ENCODE measurements at places on chromosomes 3 and 15.

GRCh38 chr3:118527514-118528044 is 507.1 kb downstream of the IGSF11 start:
- DNase-seq, result no peak

- no peak for DNase-seq
Measured at GRCh38 chr3:105580296-105580965, 213.7 kb downstream of the ALCAM start.

DNA sequence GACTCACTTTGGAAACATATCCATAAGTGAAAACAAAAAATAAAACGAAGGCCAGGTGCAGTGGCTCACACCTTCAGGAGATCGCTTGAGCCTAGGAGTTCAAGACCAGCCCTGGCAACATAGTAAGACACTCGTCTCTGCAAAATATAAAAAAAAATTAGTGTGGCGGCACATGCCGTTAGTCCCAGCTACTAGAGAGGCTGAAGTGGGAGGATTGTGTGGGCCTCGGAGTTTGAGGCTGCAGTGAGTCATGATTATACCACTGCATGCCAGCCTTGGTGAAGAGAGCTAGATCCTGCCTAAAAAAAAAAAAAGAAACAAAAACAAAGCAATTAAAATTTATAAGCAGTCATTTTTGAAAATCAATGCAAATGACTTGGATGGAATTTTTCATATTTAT is 54.7 kb upstream of the NANOGP8 start:
- no peak for DNase-seq

DNA sequence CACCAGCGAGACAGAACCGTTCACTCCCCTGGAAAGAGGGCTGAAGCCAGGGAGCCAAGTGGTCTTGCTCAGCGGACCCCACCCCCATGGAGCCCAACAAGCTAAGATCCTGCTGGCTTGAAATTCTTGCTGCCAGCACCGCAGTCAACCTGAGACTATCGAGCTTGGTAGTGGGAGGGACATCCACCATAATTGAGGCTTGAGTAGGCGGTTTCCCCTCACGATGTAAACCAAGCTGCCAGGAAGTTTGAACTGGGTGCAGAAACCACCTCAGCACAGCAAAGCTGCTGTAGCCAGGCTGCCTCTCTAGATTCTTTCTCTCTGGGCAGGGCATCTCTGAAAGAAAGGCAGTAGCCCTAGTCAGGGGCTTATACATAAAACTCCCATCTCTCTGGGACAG is 151.0 kb downstream of the MBNL1 start:
- no peak for DNase-seq

DNA sequence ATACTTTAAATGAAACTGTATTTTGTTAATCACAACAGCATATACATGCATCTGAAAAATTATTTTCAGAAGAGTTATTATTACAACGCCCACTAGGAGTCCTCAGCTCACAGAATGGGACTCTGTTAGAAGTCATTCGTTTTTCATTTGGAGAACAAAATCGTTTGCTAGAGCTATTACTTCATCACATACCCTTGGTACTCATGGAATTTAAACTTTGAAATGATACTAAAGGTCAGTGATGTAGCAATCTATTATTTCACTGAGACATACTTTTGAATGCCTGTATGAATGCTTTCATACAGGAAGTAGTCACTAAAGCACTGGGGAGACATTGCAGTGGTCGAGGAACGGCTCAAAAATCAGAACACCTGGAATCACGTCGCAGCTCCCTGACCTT is 198.1 kb downstream of the MBNL1 start:
- no peak for DNase-seq

- no peak for DNase-seq
Measured at GRCh38 chr3:196949750-196950149, 7.4 kb upstream of the NCBP2 start.

GRCh38 chr3:87696124-87697013 is 362.4 kb downstream of the CGGBP1 start:
- DNase-seq, result no peak

GRCh38 chr3:184337399-184337714 is at the start of gene FAM131A:
FAM131A (plus strand) TSS chr3:184337600; CDS start chr3:184337631, 31 bp downstream.
- DNase-seq, result no peak

GRCh38 chr3:98440283-98440682 is 22.7 kb upstream of the OR5K1 start:
- DNase-seq, result no peak

DNA sequence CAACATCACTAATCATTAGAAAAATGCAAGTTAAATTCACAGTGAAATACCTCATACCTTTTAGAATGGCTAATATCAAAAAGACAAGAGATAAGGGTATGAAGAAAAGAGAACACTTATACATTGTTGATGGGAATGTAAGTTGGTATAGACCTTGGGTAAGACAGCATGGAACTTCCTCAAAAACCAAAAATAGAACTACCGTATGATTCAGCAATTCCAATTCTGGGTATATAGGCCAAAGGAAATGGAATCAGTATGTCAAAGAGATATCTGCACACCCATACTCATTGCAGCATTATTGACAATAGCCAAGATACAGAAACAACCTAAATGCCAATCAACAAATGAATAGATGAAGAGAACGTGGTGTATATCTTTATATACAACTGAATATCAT is 166.8 kb upstream of the LRRN1 start:
- DNase-seq, result no peak

- DNase-seq, result no peak
Measured at GRCh38 chr15:101244889-101245668, 6.8 kb downstream of the CHSY1 start.

GRCh38 chr3:169147238-169148008 is 516.1 kb downstream of the MECOM start:
- DNase-seq, result peak; percentile 55

- DNase-seq, result no peak
Measured at GRCh38 chr15:83129791-83130190, 22.3 kb downstream of the TM6SF1 start.

All from H54 (cell line).